ENCODE measurements at places on chromosomes 2 and 18. TPM values are rescaled to one million over a fixed set of nuclear protein-coding genes. Genes with fewer than 3 reads are reported as not detected.

DNA sequence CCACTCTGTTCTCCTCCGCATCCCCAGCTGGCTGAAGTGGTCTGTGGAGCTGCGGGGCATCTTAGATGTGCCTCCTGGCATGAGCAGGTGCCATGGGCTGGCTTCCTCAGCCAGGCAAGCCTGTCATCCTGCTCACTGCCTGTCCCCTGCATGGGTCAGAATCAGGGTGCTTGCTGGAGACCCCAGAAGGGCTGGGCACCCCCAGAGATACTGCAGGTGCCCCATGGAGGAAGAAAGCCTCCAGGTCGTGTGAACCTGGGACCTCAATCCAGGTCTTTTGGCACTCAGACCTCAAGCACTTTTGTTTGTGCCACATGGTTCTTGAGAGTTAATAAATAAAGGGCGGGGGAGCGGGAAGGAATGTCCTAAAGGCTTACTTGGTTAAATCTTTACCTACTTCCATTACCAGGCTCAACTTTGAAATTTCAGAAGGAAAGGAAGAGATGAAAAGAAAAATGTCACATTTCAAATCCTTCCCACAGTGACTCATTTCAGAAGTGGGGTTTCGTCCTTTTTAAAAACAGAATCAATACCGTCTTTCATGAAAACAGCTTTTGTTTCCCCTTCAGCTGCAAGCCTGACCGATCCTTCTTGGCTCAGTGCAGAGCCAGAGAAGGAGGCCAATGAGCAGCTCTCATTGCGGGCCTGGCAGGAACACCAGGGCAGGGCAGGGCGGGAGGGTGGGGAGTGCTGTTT is 69.9 kb downstream of the RHOB start:
- DNase-seq = no peak

- DNase-seq = no peak
Measured at GRCh38 chr2:117997872-117998454, 15.9 kb downstream of the CCDC93 start.

DNA sequence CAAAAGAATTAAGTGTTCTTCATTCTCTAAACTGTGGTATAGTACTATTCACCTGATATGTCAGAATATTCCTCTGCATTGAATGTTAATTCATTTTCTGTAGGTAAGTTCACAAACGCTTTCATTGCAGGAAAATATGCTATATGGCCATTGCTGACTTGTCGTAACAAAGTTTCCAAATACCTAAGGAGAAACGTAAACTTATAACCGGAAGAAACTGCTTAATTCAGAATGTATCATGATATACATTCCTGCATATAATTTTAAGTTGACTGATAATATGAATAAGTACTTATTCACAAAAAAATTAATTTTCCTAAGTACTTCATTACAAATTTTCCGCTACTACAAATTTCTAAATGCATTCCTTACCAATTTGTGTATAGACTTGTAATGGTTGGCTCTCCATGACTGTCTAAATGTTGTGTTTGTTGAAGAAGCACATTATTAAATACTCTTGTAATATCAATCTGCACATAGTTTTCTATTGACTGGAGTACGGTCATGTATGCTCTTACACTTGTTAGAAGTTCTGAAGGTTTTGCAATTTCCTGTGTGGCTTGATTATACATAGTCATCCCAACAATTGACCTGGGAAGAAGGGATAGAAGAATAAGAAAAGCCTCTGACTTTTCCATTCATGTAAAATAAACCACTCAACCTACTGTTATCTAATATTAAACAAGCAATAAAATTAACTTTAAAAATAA is 85.4 kb downstream of the NCKAP1 start:
- DNase-seq = no peak

DNA sequence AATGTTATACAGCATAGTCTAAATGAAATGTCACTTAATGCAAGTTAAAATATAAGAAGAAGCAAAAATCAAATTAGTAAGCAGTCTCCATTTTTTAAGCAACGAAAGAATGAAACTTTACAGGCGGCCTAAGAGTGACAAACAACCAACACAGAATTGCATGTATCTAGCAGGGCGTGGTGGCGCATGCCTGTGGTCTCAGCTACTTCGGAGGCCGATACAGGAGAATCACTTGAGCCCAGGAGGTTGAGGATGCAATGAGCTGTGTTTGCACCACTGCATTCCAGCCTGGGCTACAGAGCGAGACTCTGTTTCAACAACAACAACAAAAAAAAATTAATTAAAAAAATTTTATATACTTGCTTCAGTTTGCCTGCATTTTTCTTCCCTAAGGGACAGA is 16.6 kb downstream of the RBMS1 start:
- peak; percentile 35 for DNase-seq

DNA sequence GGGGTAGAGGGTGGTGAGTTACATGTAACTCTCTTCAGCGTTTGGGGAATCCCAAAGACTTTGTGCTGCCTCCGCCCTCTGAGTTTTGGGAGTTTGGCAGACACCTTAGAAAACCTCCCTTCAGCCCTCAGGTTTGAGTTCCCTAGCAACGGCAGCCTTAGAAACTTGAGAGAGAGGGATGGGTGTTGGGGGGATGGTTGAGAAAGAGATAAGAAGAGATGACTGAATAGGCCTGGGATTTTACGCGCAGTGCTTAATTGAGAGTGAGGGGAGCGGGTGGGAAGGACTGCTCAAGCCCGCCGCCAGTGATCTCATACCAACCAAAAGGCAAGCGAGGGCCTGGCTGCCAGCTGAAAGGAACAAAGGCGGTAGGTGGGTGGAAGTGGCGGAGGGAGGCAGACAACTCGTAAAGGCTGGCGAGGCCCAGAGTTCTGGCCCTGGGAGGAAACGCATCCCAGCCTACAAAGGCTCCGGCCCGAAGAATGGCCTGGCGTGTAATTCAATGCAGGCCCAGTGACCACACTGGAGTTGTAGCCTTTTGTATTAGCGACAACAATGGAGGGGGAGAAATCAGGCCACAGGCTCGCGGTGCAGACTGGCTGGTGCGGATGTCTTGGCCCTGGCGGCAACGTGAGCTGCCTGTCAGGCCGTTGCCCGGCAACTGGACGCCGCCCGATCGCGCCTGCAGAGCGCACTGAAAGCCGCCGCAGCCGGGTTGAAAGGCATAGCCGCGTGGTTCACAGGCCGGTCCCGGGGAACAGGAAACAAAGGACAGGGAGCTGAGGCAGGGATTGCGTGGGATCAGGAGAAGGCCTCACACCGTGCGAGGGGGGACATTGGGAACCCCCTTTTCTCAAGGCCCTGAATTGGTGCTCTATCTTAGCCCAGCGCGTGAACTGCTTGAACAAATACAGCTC is 39.9 kb upstream of the DARS1 start:
- DNase-seq = peak; percentile 68

GRCh38 chr2:19762959-19763605 is 138.7 kb downstream of the TTC32 start:
- no peak for DNase-seq

GRCh38 chr18:9803063-9803697 is 82.6 kb upstream of the TXNDC2 start:
- no peak for DNase-seq

- DNase-seq = peak; percentile 19
Measured at GRCh38 chr18:45998244-45998643, 31.1 kb upstream of the EPG5 start.

DNA sequence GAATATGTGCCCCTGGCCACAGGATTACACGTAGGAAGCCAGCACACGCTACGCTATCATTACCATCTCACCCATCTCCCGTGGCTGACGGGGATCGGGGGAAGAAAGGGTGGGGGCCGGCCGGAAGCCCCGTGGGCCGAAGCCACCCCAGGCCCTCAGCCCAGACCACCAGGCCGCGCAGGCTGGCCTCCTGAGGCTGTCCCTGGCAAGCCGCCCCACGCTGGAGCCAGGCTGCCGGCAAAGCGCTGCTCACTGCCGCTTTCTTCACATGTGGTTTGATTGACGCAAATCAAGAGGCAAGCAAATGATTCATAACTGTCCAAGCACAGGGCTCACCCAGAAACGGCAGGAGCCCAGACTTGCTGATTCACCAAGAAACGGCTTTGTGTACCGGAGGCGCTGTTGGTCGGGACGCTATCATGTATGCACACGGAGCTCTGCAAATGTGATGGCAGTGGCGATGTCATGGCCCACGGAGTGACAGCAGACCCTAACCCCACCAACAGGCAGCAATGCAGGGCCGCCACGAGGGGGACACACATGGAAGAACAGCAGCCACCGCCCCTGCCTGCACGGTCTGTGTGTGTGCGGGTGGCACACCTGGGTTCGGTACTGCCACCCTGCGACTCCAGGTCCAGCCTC is 125.7 kb downstream of the HDAC4 start:
- peak; percentile 91 for DNase-seq

- DNase-seq = no peak
Measured at GRCh38 chr18:54737986-54738385, 90.3 kb upstream of the RAB27B start.

DNA sequence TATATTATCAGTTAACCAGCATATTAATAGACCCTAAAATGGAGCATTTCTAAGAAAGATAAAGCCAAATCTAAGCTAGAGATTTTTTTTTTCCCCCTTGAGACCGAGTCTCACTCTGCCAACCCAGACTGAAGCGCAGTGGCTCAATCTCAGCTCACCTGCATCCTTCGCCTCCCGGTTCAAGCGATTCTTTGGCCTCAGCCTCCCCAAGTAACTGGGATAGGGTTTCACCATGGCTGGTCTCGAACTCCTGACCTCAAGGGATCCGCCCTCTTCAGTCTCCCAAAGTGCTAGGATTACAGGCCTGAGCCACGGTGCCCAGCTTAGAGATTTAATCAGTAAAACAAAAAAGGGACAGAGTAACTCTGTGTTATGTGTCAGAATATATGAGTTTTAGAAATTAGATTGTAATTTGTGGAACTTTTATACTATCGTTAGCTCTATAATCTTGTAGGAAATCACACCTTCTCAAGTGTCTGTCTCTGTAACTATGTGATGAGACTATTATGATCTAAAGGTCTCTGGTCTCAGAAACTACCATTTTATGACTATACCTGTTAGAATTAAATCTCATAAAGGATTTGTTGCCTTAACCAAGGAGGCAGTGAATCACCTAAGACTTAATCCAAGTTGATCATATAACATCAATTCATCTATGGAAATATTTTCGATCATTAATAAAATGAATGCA is 34.0 kb downstream of the YWHAQ start:
- no peak for DNase-seq

Gene GPC1
- total RNA-seq = 1.7 TPM

Gene TNFRSF11A
- 6.9 TPM for total RNA-seq

Gene SLC4A3
- total RNA-seq = 0.16 TPM

Gene ZAP70
- total RNA-seq = 153 TPM

Gene CSRNP3
- not detected for total RNA-seq

Gene ZNF396
- total RNA-seq = 0.47 TPM

Gene SPDYA
- total RNA-seq = 1.2 TPM

Gene CYP1B1
- total RNA-seq = 6.3 TPM

Measured in activated CD4-positive, alpha-beta T cell treated with anti-CD3 and anti-CD28 coated beads for 36 hours (primary cell).